ELR (cell line): ENCODE measurements at places on chromosomes 4 and X.

DNA sequence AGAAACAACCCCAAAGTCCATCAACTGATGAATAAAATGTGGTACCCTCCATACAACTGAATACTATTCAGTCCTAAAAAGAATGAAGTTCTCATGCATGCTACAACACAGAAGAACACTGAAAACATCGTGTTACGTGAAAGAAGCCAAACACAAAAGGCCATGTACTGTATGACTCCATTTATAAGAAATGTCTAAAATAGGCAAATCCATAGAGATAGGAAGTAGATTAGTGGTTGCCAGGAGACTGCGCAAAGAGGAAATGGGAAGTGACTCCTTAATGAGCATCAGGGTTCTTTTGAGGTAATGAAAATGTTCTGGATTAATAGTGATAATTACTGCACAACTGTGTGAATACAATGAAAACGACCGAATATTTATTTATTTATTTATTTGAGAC is 23.4 kb downstream of the FBXW7 start:
- DNase-seq, result no peak

DNA sequence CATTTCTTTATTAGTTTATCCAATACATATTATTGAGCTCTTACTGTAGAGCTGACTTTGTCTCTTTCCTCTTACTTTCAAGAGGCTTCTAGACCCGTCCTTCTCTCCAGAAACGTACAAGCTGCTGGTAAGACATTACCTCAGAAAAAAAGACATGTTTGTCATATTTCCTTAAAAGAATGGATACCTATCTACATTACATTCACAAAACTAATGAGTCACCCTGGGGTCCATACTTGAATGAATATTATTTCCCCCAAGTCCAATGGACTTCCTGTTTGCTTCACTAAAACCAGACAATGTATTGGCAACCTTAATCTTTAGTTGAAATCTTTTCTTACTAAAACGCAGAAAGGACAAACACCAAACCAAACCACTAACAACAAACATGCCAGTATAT is 176.5 kb upstream of the CLNK start:
- no peak for DNase-seq

DNA sequence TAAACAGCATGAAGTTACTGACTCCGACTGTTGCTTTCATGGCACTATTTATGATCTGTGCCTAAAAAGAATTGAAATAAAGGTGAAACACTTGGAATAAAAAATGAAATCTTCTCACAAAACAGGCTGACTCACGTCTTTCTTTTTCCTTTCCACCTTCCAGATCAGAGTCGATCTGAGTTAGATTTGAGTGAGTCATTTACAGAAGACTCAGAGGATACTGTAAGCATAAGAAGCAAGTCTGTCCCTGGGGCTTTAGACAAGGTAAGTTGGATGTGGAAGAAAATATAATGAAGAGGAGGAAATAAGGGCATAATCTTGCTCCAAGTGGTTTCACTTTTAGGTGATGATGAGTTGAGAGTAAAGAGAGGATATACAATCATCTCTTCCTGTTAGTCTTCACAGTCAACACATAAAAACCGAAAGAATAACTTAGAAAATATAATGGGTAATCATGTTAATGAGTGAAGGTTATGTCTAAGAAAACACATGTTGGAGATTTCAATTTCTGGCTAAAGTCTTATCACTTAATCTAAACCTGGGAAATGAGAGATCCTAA is 89.7 kb downstream of the SYTL5 start:
- DNase-seq, result peak; percentile 71

DNA sequence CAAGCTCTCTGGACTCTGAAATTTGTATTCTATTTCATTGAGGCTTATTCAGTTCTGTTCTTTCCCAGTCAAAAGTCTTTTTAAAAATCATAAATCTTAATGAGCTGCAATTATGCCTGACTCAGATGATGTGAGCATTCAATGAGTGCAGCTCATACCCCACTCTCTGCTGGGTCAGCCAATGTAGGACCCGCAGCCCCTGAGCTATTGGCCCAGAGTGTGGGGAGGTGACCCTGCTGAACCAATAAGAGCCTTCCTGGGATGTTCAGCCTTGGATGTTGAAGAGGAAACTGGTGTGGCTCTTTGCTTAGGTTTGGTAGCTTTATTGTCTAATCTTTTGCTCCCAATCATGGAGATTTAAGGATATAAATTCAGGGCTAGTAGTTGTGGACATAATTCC is 12.1 kb upstream of the TCEAL4 start:
- no peak for DNase-seq

DNA sequence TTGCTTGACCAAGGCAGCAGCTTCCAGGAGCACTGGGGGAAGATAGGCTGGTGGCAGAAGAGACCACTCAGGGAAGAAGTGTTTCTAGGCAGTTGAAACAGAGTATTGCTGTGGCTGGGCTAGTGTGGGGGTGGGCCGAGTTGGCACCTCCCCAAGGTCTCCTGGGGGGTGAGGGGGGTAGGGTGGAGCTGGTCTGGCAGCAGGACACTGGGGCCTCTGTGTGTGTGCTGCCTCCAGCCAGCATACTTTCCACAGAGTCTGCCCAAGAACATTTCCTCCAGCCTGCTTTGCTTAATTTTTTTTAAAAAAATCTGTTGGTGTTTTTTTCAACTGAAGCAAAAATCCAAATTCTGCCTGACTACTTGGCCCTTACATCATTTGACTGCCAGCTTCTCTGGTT is 4.0 kb downstream of the ITIH6 start:
- no peak for DNase-seq

DNA sequence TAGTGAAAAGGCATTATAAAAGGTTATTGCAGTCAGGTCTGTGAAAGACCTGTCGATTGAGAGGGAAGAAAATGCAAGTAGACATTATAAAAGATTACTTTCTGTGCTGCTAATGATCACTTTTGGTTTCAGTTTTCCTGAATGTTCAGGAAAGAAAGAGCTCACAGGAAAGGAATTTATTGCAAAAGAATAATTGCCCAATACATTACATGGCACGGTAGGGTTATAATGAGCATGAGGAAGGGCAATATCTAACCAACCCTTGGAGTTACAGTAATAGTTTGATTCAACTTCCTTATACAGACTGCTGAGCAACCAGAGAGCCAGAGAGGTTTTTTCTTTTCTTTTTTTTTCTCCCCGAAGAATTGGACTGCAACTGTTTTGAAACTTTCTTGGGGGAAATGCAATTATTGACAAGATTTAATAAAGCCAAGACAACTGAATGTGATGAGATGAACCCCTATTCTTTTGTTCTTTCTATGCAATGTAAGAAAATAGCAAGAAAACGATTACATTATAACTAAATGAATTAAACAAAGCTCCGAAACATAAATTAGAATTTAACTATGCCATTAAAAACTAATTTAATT is 247.0 kb downstream of the C4orf33 start:
- DNase-seq, result peak; percentile 82

DNA sequence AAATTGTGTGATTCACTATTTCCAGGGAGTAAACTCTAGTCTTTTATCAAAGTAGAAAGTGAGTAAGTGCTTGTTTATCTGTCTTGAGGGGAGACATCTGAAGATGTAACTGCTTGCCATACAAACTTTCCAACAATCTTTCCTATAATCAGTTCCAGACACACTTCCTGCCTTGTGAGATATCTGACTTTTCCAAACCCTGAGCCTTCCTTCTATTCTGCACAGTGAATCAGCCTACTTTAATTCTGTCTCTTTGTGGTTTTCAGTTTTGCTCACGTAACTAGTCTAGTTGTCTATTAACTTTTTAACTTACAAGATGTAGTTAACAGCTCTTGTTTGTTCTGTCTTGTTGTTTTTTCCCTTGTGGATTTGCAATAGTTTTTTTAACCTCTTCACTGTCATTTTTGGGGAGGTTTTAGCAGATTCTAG is 947.8 kb downstream of the C4orf33 start:
- peak; percentile 20 for DNase-seq

- DNase-seq, result peak; percentile 11
These were observed 3.4 kb downstream of the CD38 start for GRCh38 chr4:15781427-15782095.

- no peak for DNase-seq
These were observed 17.2 kb upstream of the PDHA1 start for GRCh38 chrX:19326567-19326966.

GRCh38 chrX:54745676-54746075 is 52.4 kb downstream of the ITIH6 start:
- DNase-seq, result no peak

- no peak for DNase-seq
These were observed 124.1 kb upstream of the IGFBP7 start for GRCh38 chr4:57234252-57234775.

GRCh38 chr4:89134775-89135319 is 23.5 kb downstream of the TIGD2 start:
- DNase-seq, result peak; percentile 76

DNA sequence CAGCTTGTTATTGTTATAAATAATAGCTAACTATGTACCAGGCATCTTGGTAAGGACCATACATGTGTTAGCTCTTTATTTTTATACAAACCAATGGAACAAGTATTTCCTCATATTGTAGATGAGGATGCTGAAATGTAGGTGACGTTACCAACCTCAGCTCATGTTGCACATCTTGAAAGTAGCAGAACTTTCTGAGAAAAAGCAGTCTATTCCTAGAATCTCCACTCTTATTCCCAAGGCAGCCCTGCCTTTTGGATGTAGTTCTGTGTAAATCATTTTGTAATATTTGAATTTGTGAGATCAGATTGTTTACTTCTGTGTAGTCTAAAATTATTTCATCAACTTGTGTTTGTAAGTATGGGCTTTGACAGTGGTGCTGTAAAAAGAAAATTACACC is 5.3 kb downstream of the FHDC1 start:
- no peak for DNase-seq

DNA sequence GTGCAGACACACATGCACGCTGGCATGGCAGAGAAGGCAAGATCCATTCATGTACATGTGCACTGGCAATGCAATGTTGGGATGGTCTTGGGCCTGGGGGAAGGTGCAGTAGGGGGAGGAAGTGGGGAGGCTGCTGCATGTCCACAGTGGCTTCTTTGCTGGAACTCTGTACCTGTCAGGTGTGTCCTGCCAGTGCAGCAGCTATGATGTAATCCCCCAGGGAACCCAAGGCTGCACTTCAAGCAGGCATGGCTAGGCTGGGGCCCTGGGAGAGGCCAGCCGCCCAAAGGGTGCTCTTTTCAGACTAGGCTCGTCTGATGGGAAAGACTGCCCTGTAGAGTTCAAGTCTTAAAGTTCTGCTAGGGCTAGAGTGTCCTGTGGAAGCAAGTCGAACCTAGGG is 1304.0 kb downstream of the FAM133A start:
- no peak for DNase-seq

DNA sequence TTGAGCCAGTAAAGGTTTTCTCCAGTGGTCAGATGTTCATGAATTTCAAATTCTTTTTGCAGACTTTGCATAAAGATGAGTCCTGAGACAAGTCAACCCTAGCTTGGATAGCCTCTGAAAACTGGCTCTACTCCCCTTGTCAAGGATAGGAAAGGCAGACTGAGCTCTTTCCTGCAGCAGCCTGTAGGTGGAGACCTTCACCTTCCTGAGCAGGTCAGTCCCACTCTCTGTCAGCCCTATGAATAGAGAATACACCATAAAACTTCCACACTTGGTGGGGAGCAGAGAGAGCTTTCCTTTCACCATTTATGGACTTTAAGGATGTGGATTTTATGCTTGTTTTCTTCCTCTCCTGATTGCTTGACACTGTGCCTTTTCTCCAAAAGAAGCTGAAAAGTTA is 41.9 kb downstream of the PCDH19 start:
- DNase-seq, result peak; percentile 0

- DNase-seq, result peak; percentile 61
These were observed 3.5 kb upstream of the CDKL2 start for GRCh38 chr4:75633846-75634245.

- no peak for DNase-seq
These were observed 26.0 kb upstream of the C4orf50 start for GRCh38 chr4:6044276-6044675.

DNA sequence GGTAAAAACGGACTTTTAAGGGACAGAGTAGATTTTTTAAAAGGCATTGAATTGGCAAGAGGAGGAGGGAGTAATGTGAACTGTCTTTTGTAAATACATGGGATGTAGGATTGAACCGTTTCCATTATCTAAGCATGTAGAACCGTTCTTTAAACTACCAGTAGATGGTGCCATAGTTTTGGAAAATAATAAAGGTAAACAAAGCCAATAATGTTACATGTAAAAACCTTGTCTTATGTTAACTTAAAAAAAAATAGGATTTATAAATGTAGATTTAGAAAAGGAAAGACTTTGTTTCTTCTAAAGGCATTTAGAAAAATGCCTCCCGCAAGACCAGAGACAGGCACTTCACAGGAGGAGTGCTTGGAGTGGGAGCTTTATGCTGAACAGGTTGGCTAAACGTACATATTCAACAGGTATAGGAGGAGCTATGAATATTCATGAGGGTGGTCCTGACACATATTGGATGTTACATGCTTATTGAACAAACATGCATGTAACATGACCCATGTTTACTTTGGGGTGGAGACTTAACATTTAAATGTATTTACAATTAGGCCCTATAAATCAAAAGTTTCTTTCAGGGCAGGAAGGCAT is 45.5 kb upstream of the FAM241A start:
- DNase-seq, result peak; percentile 71

GRCh38 chrX:95058815-95059214 is 1384.8 kb downstream of the FAM133A start:
- peak; percentile 88 for DNase-seq

GRCh38 chrX:18654875-18655836 is 16.8 kb downstream of the RS1 start:
- DNase-seq, result no peak

DNA sequence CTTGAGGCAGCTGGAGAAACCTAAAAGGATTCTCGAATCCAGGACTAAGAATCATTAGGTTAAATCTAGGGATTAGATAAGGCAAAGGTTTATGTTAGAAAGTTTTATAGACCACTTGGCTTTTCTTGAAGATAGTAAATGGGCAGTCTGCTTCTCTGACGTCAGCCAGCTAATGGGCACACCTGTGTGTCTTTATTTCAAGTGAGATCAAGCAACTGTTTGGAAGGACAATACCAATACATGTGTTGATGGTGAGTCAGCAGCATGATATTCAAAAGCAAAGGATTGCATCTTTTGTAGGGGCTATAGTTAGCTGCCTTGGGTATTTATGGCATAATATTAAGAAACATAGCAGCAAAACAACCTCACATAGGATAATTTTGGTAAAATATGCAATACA is 46.5 kb upstream of the GRPR start:
- DNase-seq, result peak; percentile 1

DNA sequence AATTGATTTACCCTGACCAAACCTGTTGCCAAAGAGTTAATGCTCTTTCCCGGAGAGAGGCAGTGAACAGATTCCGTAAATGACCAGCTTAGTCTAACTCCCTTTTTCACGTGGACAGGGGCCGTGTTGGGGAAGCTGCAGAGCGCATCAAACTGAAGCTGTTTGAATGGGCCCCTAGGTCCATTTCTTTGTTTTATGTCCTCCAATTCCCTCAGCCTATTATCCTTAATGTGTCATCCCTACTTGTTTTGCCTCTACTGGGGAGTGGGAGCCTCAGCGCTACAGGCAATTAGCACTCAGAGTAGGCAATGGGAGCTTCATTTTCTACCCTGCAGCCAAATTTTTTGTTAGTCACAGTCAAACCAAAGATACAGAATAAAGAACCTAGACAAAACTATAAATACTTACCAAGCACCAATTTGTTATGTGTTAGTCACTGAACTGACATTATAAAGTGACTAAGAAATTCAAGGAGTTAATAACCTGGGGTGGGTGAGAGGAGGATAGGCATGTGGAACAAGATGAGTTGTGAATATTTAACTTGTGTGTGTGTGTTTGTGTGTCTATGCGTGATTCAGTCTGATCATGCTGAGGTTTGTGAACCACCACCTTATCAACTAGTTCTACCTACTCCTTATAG is 417.4 kb downstream of the PACRGL start:
- DNase-seq, result no peak
